ENCODE measurements at places on chromosomes 2 and 18.
A peak's percentile ranks its signal among the peaks of the same experiment; 100 is the strongest.

- H3K4me3 ChIP-seq = no peak overlapping the region
- H3K27ac ChIP-seq = no peak overlapping the region
- H3K4me1 ChIP-seq = no peaks in the 10 kb centered on the region
- H3K36me3 ChIP-seq = no peaks in the 10 kb centered on the region
Observed at GRCh38 chr2:113867571-113867970, 22.3 kb upstream of the ACTR3 start.

DNA sequence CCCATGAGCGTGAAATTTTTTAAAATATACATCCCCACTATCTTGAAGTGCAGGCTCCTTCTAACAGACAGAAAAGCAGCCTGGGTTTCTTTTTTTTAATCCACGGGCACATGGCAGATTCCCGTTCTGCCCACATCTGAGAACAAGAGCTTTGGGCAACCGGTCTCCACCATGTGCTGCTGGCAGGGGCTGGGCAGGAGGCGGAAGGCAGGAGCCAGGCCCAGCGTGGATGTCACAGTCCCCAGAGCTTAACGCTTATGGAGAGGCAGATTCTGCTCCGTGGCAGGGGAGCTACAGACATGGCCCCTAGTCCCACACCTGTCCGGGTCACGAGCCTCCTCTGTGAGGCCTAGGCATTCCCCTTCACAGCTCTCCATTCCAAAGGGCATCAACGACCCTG lies 503.0 kb upstream of the MYT1L start:
- no peaks in the 10 kb centered on the region for H3K36me3 ChIP-seq
- no peak overlapping the region for H3K4me3 ChIP-seq
- H3K4me1 ChIP-seq = no peaks in the 10 kb centered on the region
- no peaks in the 10 kb centered on the region for H3K27me3 ChIP-seq
- DNase-seq = no peak
- no peak overlapping the region for H3K27ac ChIP-seq

- peak overlapping the region; percentile 21 for H3K27ac ChIP-seq
- H3K4me1 ChIP-seq = no peaks in the 10 kb centered on the region
- H3K36me3 ChIP-seq = no peaks in the 10 kb centered on the region
- no peak for DNase-seq
- no peaks in the 10 kb centered on the region for H3K27me3 ChIP-seq
Observed at GRCh38 chr18:14179306-14179705, 47.1 kb upstream of the ZNF519 start.

DNA sequence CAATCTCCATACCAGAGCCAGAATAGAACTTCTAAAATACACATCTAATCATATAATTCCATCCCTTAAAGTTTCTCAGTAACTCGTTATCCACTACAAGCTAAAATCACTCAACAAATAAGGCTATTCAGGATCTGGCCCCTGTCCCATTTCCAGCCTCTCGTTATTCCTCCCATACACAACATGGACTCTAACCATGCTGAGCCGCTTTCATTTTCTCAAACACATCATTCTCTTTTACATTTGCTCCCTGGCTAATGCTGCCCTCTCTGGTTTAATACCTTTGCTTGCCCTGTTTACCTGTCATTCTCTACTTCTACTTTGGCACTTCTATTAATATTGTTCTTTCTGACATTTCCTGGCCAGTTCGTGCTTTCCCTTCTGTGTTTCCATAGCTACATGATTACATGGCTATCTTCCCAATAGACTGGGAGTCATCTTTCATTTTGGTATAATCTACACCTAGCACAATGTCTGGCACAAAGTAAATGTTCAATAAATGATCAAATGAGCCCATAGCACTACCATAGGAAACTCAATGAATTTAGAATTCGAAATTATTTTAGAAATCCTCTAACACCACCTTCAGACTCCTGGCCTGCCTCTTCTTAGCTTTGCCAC lies 163.6 kb upstream of the VRK2 start:
- H3K27me3 ChIP-seq = no peaks in the 10 kb centered on the region
- H3K36me3 ChIP-seq = no peaks in the 10 kb centered on the region
- H3K4me1 ChIP-seq = no peaks in the 10 kb centered on the region

DNA sequence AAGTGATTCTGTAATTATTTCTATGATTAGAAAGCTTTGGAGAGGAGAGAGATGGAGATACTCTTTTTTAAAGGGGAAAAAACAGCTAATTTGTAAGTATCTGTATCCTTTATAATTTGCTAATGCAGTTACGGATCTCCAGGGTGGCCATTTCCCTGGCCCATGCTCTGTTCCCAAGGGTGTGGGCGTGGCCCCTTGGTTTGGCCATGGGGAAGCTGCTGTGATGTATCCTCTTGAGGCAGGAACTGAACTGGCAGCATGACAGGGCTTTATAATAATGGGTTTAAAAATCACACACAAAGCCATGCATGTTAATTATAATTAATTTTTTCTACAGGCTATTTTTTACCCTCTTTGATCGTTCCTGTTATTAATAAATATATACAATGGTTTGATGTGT lies 27.0 kb downstream of the TRAPPC12 start:
- H3K27me3 ChIP-seq = no peaks in the 10 kb centered on the region

- no peaks in the 10 kb centered on the region for H3K27me3 ChIP-seq
- H3K36me3 ChIP-seq = no peaks in the 10 kb centered on the region
- H3K27ac ChIP-seq = no peak overlapping the region
- no peak overlapping the region for H3K4me3 ChIP-seq
Observed at GRCh38 chr2:224630659-224631550, 45.7 kb upstream of the CUL3 start.

- H3K27ac ChIP-seq = no peak overlapping the region
- no peaks in the 10 kb centered on the region for H3K27me3 ChIP-seq
- no peak overlapping the region for H3K4me3 ChIP-seq
- H3K4me1 ChIP-seq = no peaks in the 10 kb centered on the region
- no peaks in the 10 kb centered on the region for H3K36me3 ChIP-seq
Observed at GRCh38 chr2:237264480-237265219, 149.3 kb downstream of the COL6A3 start.

GRCh38 chr18:44039216-44039615 lies 641.5 kb upstream of the SETBP1 start:
- DNase-seq = no peak
- no peaks in the 10 kb centered on the region for H3K36me3 ChIP-seq
- no peak overlapping the region for H3K27ac ChIP-seq

DNA sequence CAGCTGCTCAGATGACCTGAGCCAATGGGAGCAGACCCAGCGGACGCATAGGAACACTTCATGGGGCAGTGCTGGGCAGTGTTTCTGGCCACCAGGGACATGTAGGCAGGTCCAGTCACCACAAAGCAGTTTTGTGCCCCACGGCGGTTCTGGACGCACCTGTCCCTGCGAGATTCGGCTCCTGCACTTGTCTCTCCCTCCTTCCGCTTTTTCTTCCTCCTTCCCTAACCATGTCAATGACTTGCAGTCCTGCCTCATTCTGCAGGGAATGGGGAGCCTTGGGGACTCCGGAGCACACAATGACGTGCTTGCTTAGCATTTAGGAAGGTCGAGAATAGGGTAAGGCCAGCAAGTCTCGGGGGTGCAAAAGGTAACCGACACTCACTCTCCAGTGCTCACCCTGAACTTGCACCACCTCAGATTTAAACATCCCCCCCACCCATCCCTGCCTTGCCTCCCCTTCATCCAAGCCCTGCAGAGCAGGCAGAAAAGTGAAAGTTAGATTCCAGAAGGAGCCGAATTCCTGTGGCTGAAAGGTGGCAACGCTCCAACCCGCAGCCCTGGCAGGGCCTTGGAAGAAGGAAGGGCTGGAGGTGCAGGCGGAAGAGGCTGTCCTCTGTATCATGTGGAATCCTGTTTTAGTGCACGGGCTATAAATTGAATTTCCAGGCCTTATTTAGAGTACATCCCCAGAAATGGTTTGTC lies 40.5 kb upstream of the ATG16L1 start:
- H3K27ac ChIP-seq = no peak overlapping the region
- H3K4me1 ChIP-seq = no peaks in the 10 kb centered on the region
- H3K36me3 ChIP-seq = no peaks in the 10 kb centered on the region
- no peak overlapping the region for H3K4me3 ChIP-seq

- no peak overlapping the region for H3K27ac ChIP-seq
- DNase-seq = no peak
- H3K27me3 ChIP-seq = no peaks in the 10 kb centered on the region
- H3K4me1 ChIP-seq = no peaks in the 10 kb centered on the region
Observed at GRCh38 chr18:70195852-70196434, 9.5 kb downstream of the RTTN start.

DNA sequence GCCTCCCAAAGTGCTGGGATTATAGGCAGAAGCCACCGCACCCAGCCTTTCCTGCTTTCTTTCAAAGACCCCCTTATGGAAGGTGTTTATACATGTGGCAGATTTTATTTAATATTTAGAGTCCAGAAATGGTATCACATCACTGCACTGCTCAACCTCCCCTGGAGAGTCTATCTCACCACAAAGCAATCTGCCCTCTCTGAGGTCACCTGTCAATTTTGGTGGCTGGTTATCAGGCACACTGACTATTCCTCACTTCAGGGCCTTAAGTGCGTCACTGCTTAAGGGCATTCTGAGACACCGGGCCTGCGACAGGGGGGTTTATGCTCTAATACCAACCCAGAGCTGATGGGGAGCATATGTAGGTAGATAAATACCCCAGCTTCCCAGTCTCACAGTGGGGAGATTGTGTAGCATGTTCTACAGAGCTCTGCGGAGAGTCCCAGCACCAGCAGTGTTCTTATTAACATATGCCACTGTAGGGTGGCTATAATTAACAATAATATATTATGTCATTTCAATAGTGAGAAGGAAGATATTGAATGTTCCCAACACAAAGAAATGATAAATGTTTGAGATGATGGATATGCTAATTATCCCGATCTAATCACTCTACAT lies 42.7 kb upstream of the ZDBF2 start:
- no peak for DNase-seq
- no peak overlapping the region for H3K4me3 ChIP-seq

DNA sequence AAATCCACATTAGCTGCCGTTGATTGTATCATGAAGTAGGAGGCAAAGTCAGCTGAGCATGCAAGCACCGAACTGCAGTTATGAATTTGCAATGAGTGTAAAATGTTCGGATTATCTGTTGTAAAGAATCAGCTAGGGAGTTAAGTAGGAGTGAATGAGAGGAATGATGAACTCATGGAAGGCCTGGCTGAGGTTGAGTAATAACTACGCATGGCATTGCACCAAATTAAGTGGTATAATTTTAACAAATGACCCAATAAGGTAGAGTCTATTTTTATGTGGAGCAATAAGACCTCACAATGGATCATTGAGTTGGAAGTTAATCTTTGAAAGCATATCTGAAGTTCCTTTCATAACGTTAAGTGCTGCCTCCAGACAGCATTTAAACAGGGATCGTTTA lies 288.2 kb upstream of the CHST9 start:
- H3K27me3 ChIP-seq = no peaks in the 10 kb centered on the region
- H3K4me1 ChIP-seq = no peaks in the 10 kb centered on the region
- no peak overlapping the region for H3K27ac ChIP-seq
- H3K36me3 ChIP-seq = no peaks in the 10 kb centered on the region
- no peak for DNase-seq
- H3K4me3 ChIP-seq = no peak overlapping the region

GRCh38 chr2:182521453-182522404 lies 94.9 kb upstream of the PDE1A start:
- no peaks in the 10 kb centered on the region for H3K36me3 ChIP-seq
- no peak overlapping the region for H3K4me3 ChIP-seq
- no peaks in the 10 kb centered on the region for H3K4me1 ChIP-seq
- H3K27ac ChIP-seq = no peak overlapping the region
- no peaks in the 10 kb centered on the region for H3K27me3 ChIP-seq

GRCh38 chr2:43174368-43174916 lies 52.0 kb downstream of the ZFP36L2 start:
- no peaks in the 10 kb centered on the region for H3K36me3 ChIP-seq
- H3K27ac ChIP-seq = peak overlapping the region; percentile 99
- no peaks in the 10 kb centered on the region for H3K27me3 ChIP-seq
- H3K4me1 ChIP-seq = peaks cover 90% of the 10 kb centered on the region
- peak overlapping the region; percentile 50 for H3K4me3 ChIP-seq

- H3K4me1 ChIP-seq = no peaks in the 10 kb centered on the region
- no peak overlapping the region for H3K27ac ChIP-seq
Observed at GRCh38 chr18:57149531-57149930, 2.6 kb downstream of the BOD1L2 start.

DNA sequence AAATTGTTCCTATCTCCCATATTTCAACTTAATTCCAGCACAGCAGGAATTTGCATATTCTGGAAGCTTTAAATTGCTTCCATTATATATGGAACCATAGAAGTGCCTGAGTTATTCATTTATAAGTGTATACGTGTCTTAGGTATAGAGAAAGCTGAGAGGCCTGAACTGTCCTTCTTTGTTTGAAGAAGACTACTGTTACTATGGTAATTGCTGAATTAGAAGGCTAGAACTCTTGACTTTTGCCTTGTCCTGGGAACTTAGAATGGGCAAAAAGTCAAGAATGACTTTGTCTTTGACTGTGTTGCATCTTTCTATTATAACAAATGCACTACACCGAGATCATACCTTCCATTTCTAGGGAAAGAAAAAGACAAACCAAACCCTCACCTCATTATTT lies 15.7 kb downstream of the CAMKMT start:
- no peaks in the 10 kb centered on the region for H3K36me3 ChIP-seq
- H3K27ac ChIP-seq = no peak overlapping the region
- no peak overlapping the region for H3K4me3 ChIP-seq
- H3K27me3 ChIP-seq = no peaks in the 10 kb centered on the region
- H3K4me1 ChIP-seq = no peaks in the 10 kb centered on the region
- no peak for DNase-seq

DNA sequence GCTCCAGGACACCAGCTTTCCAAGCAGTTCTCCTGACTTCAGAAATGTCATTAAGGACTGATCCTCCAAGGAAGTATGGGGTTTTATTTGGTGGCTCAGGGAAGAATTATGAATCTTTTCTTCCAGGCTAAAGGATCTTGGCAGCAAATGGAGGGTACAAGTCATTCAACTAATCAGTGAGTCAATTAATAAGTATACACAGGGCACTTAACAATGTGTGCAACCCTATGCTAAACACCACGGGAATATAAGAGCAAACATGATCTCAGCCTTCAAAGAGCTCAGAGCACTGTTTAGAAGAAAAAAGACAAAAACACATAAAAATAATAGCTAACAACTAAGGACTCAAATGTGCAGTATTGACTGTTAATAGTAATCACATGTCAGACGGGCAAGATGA lies 234.5 kb downstream of the SETBP1 start:
- no peak for DNase-seq
- H3K27ac ChIP-seq = no peak overlapping the region
- no peaks in the 10 kb centered on the region for H3K4me1 ChIP-seq
- H3K36me3 ChIP-seq = no peaks in the 10 kb centered on the region
- no peak overlapping the region for H3K4me3 ChIP-seq
- H3K27me3 ChIP-seq = no peaks in the 10 kb centered on the region

GRCh38 chr2:128179461-128179755 lies 88.4 kb downstream of the UGGT1 start:
- no peaks in the 10 kb centered on the region for H3K27me3 ChIP-seq
- no peak for DNase-seq
- H3K4me1 ChIP-seq = no peaks in the 10 kb centered on the region
- peaks cover 76% of the 10 kb centered on the region for H3K36me3 ChIP-seq
